Stimulated activated CD4-positive, alpha-beta T cell treated with anti-CD3 and anti-CD28 coated beads, Interleukin-4, amount 100 ng/mL, for 4 hours (primary cell): ENCODE measurements at places on chromosomes 7 and 10.

DNA sequence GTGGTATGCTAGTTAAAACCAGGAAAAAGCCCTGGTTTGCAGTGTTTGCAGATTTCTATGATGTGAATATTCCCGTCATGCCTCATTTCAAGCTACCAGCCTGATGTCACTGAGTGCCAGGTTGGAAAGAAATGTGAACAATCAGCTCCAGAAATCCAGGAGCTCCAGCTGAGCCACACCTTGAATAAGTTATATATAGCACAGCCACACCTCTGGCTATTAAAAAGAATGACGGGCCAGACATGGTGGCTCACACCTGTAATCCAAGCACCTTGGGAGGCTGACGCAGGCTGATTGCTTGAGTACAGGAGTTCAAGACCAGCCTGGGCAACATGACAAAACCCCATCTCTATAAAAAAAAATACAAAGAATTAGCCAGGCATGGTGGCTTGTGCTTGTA, 18.7 kb upstream of the SLF2 start:
- no peak for DNase-seq

DNA sequence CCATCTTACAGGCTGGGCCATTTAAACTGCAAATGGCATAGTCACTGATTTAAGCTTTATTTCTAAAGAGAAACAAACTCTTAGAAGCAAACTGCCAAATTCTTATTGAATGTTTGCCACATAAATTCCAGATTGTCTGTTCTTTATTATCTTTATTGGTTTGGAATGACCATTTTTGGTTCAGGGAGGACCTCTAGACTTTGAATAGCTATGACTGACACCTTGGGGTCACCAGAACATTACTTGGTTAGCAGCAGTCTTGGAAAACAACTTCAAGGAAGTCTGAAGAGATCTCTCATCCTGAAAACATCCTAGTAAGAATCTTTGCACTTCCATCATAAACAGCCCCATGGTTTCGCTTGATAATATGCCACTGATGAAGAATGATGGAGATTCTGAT, 197.1 kb downstream of the SUGCT start:
- DNase-seq: no peak

- DNase-seq: no peak
Measured at GRCh38 chr7:48964074-48964473, 39.7 kb downstream of the CDC14C start.

GRCh38 chr7:25643286-25643685, 415.0 kb upstream of the NPVF start:
- no peak for DNase-seq

GRCh38 chr7:16918288-16918895, 36.6 kb upstream of the AGR3 start:
- DNase-seq: no peak
